ENCODE measurements at places on chromosomes 3 and 15. TPM values are rescaled to one million over a fixed set of nuclear protein-coding genes. Genes with fewer than 3 reads are reported as not detected.
A peak's percentile ranks its signal among the peaks of the same experiment; 100 is the strongest.

Gene ALPK3
- total RNA-seq = 0.23 TPM

Gene PPM1L
- total RNA-seq = 5.0 TPM

- no peak for DNase-seq
Observed at GRCh38 chr3:18208856-18209255, 216.3 kb downstream of the SATB1 start.

DNA sequence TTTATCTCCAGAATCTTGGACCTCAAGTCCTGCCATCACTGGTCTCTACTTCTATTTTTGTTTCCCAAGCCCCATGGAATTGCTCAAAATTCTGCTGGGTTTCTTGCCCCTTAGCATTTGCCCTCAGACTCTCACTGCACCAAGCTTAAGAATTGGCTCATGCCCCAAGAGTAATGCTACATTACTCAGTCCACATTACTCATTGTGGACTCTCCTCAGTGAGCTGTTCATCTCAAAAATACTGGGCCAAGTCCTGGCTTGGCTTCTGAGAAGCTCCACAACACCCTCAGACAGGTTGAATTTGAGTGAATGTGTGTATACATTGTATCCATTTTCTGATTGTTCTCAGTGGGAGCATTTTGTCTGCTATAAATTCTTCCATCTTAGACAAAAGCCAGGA lies 364.4 kb upstream of the ARHGEF26 start:
- DNase-seq = no peak

GRCh38 chr15:38389924-38390542 lies 63.9 kb upstream of the FAM98B start:
- DNase-seq = peak; percentile 74

DNA sequence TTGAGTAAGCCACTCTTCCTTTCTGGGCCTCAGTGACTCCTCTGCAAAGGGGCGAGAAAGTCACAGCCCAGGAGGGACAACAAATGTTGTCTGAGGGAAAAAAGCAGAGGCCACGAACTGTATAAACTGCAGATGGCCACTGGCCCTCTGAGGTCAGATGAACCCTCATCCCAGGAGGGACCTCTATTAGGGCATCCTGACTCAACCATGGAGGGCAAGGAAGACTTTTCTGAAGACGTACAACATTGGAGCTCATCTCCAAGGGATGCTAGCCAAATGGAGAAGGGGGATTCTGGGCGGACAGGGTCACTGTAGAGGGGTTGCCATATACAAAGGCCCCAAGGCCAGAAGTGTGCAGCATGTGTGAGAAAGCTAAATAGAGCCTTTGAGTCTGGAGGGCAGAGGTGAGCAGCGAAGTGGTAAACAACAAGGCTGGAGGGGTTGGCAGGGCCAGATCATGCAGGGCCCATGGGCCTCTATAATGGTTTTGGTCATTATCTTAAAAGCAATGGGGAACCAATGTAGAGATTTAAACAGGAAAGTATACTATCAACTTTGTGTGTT lies 16.7 kb downstream of the GRAMD2A start:
- no peak for DNase-seq

Gene DNAH12
- not detected for total RNA-seq

DNA sequence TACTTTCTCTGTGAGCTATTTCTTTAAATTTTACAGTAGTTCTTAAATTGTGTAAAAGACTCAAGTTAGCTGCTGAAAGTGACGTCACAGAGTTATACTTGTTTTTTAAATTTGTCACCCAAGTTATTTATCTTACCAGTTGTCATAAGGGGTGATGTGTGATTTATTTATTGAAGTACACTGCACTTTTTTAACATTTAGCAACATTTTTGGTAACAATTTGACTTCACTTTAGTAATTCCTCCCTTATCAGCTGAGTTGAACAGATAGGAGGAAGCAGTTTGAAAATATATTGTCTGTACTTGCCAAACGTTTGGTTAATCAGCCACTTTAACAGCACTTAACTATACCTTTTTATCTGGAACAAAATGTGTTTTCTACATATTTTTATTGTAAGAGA lies 3.8 kb downstream of the STT3B start:
- no peak for DNase-seq

DNA sequence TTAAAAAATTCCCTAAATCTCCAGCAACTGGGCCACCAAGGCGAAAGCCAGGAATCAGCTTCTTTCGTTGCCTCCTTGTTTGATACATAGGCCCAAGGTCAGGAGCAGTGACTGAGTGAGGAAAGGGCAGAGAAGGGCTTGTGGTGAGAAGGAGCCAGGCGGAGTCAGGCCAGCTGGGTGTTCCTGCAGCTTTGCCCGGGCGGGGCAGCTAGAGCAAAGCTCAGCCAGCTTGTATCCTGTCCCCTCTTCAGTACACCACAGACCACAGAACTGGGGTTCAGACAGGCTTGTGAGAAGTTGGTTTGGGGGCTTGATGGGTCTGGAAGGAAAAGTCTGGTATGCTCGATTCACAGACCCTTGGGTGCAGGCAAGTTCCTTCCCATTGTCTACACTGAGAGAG lies 52.6 kb downstream of the CCK start:
- peak; percentile 67 for DNase-seq

Data from activated CD8-positive, alpha-beta memory T cell treated with anti-CD3 and anti-CD28 coated beads, Interleukin-2, amount 10 ng/mL, durations not matched to agents 7 days and 5 days (primary cell).